ENCODE measurements at places on chromosomes 12 and 14.

GRCh38 chr14:22476005-22476751 lies 112.8 kb downstream of the DAD1 start:
- DNase-seq: no peak

DNA sequence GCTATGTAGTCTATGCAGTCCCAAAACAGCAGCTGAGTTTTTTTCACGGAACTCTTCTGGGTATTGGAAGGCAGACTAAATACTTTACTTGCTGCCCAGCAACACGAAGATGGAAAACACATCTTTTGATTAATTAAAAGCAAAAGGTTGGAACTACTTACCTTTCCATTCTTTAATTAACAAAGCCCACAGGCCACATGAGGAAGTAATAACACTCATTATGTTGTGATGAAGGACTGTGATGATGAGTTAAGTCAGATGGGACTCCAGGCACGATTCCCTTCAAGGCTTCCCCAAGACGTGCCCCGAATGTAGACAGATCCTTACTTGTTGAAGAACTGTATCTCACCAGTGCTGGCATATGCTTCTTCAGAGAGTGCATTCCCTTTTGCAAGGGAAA lies 129.0 kb downstream of the WIF1 start:
- no peak for DNase-seq

DNA sequence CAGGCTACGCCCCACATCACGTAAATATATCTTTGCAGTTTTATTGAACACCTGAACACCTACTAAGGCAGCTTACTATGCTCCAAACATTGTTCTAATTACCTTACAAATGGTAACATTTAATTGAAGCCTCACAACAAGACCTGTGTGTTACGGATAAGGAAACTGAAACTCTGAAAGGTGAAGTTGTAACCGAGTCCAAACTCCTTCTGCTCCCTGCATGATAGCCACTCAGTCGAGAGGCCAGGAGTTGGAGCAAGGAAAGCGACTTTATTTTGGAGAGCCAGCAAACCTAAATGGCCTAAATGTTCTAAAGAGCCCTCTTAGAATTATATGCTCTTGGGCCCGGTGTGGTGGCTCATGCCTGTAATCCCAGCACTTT lies 12.6 kb upstream of the TRPV4 start:
- DNase-seq: no peak

- DNase-seq: peak; percentile 92
Measured at GRCh38 chr12:116434155-116435011, 124.8 kb upstream of the MAP1LC3B2 start.

DNA sequence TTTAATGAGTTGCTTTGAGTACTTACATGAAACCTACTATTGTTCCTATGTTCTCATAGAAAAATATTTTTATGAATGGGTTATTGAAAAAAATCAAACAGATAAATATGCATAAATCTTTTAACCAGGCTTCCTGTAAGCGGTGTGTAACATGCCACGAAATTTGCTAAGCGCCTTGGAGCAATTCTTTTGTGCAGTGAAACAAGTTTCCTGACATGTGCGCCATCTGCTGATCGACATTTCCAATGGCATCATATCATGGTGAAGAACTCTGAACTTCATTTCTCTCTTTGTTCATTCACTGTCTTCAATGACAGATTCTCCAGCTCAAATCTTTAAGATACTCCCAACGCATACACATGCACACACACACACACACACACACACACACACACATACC lies 145.6 kb upstream of the NAV3 start:
- peak; percentile 80 for DNase-seq

GRCh38 chr14:57704763-57705162 lies 161.1 kb downstream of the SLC35F4 start:
- no peak for DNase-seq

DNA sequence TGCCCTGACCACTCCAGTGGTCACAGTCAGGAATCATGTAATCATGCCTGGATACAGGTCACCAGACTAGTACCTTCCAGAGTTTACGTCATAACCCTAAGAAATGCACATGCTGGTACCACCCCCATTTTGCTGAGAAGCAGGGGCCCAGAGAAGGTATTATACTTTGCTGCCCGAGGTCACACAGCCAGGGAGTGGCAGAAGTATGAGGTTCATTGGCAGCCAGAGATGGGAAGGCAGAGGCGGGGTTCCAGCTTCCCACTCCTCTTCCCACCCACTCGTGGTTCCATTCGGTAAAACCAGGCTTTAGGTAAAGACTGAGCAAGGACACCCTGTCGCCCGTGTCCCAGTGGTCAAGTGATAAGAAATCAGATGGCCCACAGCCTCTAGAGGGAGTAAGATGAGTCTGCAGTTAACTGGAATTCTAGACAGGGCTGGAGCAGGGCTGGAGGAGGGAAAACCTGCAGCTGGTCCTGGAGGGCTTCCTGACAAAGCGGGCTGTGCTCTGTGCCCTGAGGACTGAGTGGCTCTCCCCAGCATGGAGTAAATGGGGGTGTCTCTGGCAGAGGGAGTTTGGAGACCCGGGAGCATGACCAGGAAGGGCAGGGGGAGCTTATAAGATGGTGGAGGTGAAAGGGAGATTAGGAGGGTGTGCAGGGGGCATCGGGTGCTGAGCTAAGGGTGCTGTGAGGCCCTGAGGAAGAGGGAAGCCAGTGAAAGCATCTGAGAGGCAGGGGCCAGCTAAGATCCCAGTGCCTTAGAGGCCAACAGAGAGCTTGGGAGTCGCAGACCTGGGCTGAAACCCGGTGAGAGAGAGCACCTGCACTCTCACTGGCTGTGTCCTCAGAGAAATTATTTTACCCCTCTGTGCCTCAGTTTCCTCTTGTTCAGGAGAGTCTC lies 5.7 kb downstream of the FAM222A start:
- DNase-seq: peak; percentile 5

Measured in IMR-90 (cell line).